ENCODE measurements at places on chromosomes 6 and 20. TPM values are rescaled to one million over a fixed set of nuclear protein-coding genes. Genes with fewer than 3 reads are reported as not detected.

Gene SLC35B3
- 7.7 TPM for total RNA-seq

Gene SLC4A11
- total RNA-seq = not detected

DNA sequence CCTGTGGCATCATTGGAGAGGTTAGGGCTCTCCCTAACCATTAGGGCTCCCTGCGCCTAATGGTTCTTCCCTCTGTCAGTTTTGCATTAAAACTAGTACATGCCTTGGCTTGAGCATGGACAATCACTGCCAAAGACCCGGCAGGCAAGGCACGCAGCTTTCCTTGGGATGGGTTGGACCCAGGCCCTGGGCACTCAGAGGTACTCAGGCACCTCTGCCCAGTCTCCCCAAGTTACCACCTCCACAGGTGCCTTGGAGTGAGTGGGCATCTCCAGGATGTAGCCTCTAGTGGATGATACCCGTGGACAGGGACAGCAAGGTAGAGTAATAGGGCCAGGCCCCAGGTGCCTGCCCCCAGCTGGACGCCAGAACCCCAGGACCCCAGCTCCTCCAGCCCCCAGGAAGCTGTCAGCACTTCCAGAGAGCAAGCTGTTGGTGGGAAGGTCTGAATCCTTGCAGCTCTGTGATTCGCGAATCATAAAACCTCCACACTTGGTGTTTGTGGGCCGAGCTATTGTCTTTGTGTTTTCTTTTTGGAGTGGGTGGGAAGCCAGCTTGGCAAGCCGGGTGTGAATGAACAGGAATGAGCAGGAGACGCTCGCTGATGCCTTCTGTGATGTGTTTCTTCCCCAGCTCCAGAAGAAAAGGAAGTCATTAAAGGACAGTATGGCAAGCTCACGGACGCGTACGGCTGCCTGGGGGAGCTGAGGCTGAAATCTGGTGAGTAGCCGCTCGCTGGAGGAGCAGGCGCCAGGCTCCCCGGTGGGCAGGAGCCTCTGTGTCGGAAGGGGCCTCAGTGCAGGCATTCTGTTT, 35.1 kb downstream of the SYNJ2 start:
- DNase-seq = no peak

GRCh38 chr6:84860920-84861319, 96.5 kb upstream of the TBX18 start:
- no peak for DNase-seq

- no peak for DNase-seq
Observed at GRCh38 chr6:115706324-115706723, 354.4 kb downstream of the FRK start.

DNA sequence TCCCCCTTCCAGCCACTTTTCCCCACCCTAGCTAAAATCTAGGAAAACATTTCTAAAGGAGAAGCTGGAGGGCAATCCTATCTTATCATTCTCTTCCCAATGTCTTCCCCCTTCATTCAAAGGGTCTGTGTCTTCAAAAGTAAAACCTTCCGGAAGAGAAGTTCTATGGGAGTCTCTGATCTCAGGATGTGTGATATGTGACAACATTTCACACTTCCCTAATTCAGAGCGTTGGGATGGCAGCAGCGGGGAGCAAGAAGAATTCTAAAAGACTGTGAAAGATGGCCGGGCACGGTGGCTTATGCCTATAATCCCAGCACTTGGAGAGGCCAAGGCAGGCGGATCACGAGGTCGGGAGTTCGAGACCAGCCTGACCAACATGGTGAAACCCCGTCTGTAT, 65.4 kb upstream of the AKIRIN2 start:
- no peak for DNase-seq

- no peak for DNase-seq
Observed at GRCh38 chr20:16423311-16424212, 149.7 kb downstream of the KIF16B start.

Data from SJSA1 (cell line).